ENCODE measurements at places on chromosomes 5 and 9.

DNA sequence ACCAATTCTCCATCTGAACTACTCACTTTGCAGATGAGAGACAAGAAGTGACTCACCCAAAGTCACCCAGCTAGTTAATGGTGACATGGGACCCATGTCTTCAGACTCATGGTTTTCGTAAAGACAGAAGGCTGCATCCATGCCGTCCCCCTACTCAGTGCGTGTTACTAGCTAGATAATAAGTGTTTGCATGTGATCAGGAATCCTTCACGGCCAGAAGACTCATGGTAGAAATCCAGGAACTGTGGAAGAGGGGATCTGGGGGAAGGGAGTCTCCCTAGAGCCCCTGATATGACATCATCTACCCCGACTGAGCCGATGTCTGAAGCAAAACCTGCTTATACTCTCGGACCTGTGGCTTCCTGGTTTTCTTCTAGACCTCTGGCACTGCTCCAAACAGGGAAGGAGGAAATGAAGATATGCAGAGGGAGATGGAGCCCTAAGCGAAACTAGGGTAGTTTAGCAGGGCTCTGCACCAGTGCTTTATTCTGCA is 3.3 kb downstream of the RNF183 start:
- peak overlapping the region; percentile 20 for H3K4me3 ChIP-seq
- DNase-seq, result peak; percentile 27
- H3K36me3 ChIP-seq, result no peaks in the 10 kb centered on the region
- H3K27ac ChIP-seq, result no peak overlapping the region
- no peaks in the 10 kb centered on the region for H3K4me1 ChIP-seq
- no peaks in the 10 kb centered on the region for H3K27me3 ChIP-seq

DNA sequence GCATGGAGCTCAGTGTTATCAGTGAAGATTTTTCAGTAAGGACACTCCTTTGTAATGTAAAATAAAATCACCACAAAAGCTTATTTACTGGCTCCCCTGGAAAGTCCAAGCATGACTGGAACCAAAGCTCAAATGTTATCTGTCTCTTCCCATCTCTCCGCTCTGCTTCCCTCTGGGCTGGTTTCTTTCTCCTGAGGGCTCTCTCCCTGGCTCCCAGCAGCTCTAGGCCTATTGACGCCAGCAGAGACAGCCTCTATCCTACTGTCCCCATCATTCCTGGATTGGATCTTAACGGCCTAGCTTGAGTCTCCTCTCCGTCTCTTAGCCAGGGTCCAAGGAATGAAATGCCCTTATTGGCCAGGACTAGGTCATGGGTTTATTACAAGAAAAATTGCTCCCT is 86.1 kb downstream of the TMEM167A start:
- H3K27me3 ChIP-seq, result no peaks in the 10 kb centered on the region
- no peaks in the 10 kb centered on the region for H3K36me3 ChIP-seq
- H3K27ac ChIP-seq, result no peak overlapping the region
- H3K4me1 ChIP-seq, result no peaks in the 10 kb centered on the region
- no peak overlapping the region for H3K4me3 ChIP-seq

GRCh38 chr9:113011911-113012381 is at the start of gene ZNF883:
Gene ZNF883 (minus strand): TSS chr9:113012192.
- peak within 1 kb of the TSS; percentile 55 for H3K4me3 ChIP-seq
- peaks cover 10% of the 10 kb centered on the region for H3K27me3 ChIP-seq
- no peak within 1 kb of the TSS for H3K27ac ChIP-seq
- peak; percentile 63 for DNase-seq
- no peaks in the 10 kb centered on the region for H3K36me3 ChIP-seq

DNA sequence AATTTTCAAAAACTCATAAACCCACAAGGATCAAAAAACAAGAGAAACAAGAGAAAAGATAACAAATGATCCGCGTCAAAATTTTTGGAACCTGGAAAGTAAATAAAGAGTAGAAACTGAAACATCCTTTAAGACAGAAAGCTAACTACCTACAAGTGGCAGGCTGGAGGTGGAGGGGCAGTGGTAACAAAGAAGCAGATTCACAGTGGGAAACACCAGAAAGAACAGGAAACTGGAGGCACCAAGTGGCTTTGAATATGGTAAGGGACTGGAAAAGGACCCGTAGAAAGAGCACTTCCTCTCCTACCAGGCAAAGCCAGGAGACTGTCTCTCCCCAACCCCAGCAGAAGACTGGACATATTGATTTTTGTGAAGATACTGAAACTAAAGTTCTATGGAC is 100.6 kb upstream of the TARS1 start:
- DNase-seq, result no peak
- H3K4me1 ChIP-seq, result peaks cover 9% of the 10 kb centered on the region
- H3K27me3 ChIP-seq, result no peaks in the 10 kb centered on the region
- no peak overlapping the region for H3K27ac ChIP-seq
- no peak overlapping the region for H3K4me3 ChIP-seq

GRCh38 chr5:112025757-112026156 is 268.8 kb upstream of the NREP start:
- no peaks in the 10 kb centered on the region for H3K36me3 ChIP-seq
- H3K27ac ChIP-seq, result no peak overlapping the region
- H3K4me1 ChIP-seq, result no peaks in the 10 kb centered on the region
- no peak overlapping the region for H3K4me3 ChIP-seq
- no peaks in the 10 kb centered on the region for H3K27me3 ChIP-seq

GRCh38 chr5:151903243-151903653 is 21.4 kb downstream of the GLRA1 start:
- no peak overlapping the region for H3K4me3 ChIP-seq
- H3K27ac ChIP-seq, result no peak overlapping the region
- no peaks in the 10 kb centered on the region for H3K27me3 ChIP-seq
- DNase-seq, result no peak
- H3K4me1 ChIP-seq, result no peaks in the 10 kb centered on the region
- H3K36me3 ChIP-seq, result no peaks in the 10 kb centered on the region

DNA sequence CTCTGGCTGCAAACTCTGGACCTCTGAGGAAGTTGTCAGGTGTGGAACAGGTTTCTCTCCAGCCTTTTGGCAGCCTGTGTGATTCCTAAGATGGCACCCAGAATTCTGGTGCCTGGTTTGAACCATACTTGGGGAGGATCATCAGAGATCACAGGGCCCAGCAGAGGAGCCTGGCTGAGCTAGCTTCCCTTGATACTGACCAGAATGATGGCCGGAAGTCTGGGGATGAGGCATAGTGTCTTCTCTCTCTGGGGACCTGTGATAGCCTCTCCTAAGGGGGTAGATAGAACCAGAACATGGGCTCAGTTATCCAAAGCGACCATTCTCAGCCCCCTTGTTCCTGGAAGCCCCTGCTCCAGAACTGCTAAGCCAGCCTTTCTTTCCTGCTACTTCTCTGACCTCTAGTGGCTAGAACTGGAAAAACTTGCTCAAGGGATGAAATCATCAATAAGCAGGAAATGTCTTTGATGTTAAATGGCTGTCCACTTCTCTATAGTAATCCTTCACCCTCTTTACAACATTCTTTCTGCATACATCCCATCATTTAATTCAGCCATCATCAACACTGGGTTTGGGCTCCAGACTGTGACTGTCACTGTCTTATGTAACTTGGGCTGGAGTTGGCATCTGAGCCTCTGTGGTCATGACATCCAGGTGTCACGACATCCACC is 55.1 kb downstream of the C9orf152 start:
- no peak overlapping the region for H3K4me3 ChIP-seq
- peaks cover 76% of the 10 kb centered on the region for H3K4me1 ChIP-seq
- H3K36me3 ChIP-seq, result no peaks in the 10 kb centered on the region
- DNase-seq, result no peak
- peak overlapping the region; percentile 18 for H3K27ac ChIP-seq
- H3K27me3 ChIP-seq, result no peaks in the 10 kb centered on the region

GRCh38 chr5:125972706-125973105 is 450.5 kb upstream of the GRAMD2B start:
- DNase-seq, result no peak
- no peaks in the 10 kb centered on the region for H3K4me1 ChIP-seq
- no peaks in the 10 kb centered on the region for H3K36me3 ChIP-seq
- H3K4me3 ChIP-seq, result no peak overlapping the region

DNA sequence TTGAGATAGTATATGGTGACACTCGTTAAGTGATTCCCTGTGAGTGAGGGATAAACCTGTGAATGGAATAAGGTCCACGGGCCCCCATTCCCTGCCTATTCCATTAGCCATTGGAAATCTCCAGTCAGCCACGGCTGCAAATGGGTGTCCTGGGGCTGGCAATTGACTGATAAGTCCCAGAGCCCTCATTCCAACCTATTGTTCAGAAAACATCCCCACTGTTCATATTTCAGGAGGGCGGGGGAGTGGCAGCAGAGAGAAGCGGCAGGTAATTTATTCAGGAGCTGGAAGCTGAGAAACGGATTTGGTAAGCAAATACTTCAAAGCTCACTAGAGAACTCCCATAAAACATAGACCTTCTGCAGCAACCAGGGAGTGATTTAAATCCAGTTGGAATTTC is 42.0 kb downstream of the TMEM174 start:
- H3K36me3 ChIP-seq, result no peaks in the 10 kb centered on the region
- no peak overlapping the region for H3K4me3 ChIP-seq
- peaks cover 4% of the 10 kb centered on the region for H3K4me1 ChIP-seq

DNA sequence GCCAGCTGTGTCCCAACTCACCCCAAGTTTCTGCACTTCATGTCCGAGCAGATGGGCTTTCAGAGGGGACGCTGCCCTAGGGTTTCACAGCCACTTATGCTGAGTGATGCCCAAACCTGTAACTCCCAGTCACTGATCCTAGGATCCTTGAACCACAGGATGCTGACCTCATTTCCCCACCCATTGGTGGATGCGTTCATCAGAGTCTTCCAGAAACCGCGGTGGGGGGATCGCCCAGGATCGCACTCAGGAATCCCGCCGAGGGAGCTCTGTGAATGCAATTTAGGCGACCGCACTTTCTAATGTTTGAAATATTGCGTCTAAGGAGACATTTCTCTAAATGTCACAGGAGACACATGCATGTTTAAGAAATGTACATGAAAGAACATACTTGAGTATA is 212.3 kb upstream of the IRX4 start:
- H3K4me1 ChIP-seq, result no peaks in the 10 kb centered on the region
- H3K4me3 ChIP-seq, result no peak overlapping the region
- H3K36me3 ChIP-seq, result no peaks in the 10 kb centered on the region
- H3K27me3 ChIP-seq, result no peaks in the 10 kb centered on the region
- H3K27ac ChIP-seq, result no peak overlapping the region

GRCh38 chr9:108259917-108260675 is 595.7 kb downstream of the ACTL7B start:
- H3K27ac ChIP-seq, result no peak overlapping the region
- H3K27me3 ChIP-seq, result no peaks in the 10 kb centered on the region
- no peaks in the 10 kb centered on the region for H3K4me1 ChIP-seq
